ENCODE measurements at places on chromosomes 3 and 15. TPM values are rescaled to one million over a fixed set of nuclear protein-coding genes. Genes with fewer than 3 reads are reported as not detected.

DNA sequence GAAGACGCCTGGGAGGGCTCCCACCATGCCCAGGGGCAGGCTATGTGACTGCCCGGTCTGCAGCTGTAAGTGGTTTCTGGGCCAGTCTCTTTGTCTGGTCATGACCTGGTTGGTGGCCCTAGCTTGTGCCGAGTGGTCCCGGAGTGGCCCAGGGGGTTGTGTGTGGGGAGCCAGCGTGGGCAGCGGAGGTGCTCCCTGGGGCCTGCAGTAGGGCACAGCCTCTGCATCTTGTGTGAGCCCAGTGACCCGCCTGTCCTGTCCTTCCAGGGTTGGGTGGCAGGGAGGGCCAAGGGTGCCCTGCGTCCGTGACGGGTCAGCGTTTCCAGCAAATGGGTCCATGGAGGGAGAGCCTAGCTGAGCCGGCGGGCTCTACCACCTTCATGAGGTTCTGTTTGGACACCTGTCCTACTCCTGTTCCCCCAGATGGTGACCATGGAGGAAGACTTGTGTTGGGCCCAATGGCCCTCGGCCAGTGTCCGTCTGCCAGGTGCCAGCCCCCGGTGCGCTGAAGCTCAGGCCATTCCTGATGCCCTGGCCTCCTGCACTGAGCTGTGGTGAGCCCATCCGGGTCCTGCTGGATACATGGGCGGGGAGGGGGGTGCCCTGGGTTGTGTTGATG is 215.4 kb downstream of the SNRPN start:
- DNase-seq, result no peak

DNA sequence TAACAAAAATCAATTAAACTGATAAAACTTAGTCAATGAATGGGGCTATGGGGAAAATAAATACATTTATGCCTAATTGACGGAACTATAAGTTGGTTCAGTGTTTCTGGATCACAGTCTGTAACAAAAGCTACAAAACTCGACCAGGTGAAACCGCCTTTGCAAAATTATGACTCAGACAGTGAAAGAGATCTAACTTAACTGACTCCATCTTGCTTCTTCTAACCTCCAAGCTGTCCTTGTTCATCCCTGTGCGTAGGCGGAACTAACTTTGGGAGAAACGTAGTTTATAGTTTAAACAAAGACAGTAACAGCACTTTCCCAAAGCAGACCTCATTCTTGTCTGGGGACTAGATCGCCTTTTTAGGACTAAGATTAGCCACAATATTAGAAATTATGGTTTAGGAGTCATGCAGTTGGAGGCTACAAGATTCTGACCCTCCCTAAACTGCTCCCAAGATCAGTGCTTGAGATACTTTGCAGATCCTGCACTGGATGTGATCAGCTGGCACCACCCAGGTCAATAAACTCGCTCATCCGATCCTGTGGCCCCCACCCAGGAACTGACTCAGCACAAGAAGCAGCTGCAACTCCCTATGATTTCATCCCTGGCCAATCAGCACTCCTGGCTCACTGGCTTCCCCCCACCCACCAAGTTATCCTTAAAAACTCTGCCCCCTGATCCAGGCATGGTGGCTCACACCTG is 7.2 kb upstream of the MFGE8 start:
- DNase-seq, result no peak

DNA sequence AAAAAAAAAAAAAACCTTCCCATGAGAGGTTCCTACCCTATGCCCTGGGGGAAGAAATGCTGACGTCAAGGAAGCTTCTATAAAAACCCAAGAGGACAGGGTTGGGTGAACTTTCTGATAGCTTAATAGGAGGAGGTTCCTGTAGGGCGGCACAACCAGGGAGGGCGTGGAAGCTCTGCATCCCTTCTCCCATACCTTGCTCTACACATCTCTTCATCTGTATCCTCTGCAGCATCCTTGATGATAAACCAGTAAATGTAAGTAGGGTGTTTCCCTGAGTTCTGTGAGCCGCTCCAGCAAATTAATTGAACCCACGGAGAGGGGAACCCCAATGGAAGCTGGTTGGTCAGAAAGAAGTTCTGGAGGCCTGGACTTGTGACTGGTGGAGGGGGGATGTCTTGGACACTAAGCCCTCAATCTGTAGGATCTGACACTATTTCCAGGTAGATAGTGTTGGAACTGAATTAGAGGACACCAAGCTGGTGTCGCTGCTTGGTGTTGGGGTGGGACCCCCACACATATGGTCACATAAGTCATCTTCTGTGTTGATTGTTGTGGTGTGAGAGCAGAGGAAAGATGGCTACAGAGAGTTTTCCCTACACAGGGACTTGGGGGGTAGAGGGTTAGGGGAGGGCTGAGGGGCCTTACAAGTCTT is 91.5 kb downstream of the ST6GAL1 start:
- no peak for DNase-seq

DNA sequence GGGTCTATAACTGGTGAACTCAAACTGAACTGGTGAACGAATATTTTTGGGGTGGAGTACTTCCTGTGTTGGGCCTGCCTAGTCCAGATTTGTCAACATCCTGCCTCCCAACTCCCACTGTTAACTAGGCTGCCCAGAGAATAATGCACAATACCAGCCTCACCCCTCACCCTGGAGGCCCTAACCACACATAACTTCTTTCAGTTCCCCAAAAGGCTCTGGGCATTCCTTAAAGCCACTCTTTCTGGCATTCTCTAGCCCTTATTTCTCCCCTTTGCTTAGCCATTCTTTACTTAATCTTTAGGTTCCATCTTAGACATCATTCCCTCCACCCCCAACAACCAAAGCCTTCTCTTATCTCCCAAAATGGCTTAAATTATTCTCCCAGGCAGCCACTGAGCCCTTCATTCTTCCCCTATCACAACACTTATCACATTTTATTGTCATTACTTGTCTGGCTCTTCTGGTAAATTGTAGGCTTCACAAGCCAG is 9.1 kb upstream of the SEC11A start:
- no peak for DNase-seq

DNA sequence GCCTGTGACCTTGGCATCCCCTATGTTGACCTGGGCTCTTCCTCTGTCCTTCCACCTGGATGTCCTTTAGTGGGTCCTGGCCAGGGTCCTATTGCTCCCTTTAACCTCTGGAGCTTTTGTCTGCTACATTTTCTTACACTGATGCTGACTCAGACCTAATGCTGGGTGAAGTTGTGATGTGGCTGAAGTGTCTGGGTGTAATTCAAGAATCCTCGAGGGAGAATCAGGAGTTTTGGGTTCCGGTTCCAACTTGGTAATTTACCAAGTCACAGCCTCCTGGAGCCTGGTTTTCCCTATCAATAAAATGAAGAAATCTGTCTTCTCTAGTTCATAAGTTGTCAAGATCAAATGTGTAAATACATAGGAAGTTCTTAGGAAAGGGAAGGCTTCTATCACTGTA is 25.6 kb downstream of the CEP19 start:
- DNase-seq, result no peak

DNA sequence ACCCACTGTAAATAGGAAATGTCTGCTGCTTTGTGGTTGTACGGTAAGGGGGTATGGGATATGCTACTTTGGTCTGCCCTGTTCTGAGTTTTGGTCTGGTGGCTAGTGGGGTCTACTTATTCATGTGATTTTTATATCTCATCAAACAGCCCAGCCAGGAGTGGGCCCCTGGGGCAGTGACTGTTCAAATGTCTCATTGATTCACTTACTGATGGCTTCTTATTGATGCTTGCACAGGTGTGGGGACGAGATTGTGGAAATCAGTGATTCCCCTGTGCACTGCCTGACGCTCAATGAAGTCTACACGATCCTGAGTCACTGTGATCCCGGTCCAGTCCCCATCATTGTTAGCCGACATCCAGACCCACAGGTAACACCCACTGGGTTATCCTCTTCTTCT is 38.5 kb downstream of the STARD5 start:
- no peak for DNase-seq

The C2CD4A gene
- 0.63 TPM for total RNA-seq

The SCN11A gene
- total RNA-seq, result not detected

The TMEM87A gene
- 67.1 TPM for total RNA-seq

The ADAMTS17 gene
- total RNA-seq, result 0.15 TPM

Data from NCI-H460 (cell line).